Brain microvascular endothelial cell (primary cell): ENCODE measurements at places on chromosomes 2 and 18.
A peak's percentile ranks its signal among the peaks of the same experiment; 100 is the strongest.

DNA sequence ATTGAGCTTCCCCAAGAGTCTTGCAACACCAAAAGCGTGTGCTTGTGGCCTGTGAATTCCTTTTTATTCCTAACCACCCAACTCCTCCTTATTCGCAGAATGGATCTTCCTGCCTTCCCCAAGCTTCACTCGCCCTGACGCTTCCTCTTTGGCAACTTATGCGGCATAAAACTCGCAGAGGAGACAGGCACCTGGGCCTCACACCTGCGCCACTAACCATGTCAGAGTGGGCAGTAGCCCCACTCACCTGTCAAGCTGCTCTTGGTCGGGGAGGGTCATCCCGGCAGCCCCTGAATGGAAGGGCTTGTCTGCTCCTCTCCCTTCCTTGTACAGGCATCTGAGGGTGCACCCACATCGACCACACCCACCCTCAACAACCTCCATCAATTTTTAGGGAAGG, 106.9 kb upstream of the GPC1 start:
- no peak for DNase-seq

GRCh38 chr2:153386481-153386897, 92.1 kb downstream of the RPRM start:
- DNase-seq: no peak

- no peak for DNase-seq
Observed at GRCh38 chr18:78871618-78872017, 108.0 kb upstream of the SALL3 start.

DNA sequence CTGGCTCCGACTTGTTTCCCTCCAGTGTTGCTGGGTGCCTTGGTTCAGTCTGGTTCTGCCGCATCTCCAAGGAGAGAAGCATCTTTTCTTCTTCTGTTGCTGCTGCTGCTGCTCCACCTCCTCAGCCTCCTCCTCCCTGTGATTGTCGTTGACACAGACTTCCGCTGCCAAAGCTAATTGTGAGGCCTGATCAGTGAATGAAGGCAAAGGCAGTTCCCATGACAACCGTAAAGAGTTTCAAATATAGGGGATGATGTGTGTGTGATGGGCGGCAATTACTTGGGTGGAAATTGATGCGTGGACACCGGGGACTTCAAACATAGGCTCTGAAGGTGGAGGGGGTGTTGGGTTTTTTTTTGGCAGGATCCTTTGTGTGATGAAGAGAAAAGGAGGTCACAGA, 13.7 kb downstream of the TET3 start:
- no peak for DNase-seq

DNA sequence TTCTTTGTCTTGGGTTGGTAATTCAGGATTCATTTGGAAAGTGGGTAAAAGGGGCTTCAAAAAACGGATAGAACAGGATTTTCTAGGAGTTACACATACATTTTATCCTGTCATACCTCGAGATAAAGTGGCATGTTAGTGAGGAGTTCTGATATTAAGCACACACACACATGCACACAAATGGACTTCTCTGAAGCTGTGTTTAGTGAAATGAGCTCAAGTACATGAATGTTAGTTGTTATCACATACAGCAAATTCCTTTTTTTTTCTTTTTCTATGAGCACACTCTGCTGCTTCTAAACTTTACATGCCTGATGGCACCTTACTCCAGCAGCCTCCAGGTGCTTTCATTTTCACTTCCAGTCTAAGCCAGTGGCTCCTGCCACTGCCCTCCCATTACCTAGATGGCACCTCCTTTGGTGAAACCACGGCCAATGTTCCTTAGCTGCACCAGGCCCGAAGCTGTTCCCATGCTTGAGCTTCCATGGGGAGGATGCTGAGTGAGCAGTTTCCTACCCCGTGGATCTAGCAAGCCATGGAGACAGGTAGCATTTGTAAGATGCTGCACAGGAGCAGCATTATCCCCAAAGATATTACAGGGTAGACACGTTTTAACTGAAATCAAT, 49.7 kb downstream of the STAT1 start:
- no peak for DNase-seq

DNA sequence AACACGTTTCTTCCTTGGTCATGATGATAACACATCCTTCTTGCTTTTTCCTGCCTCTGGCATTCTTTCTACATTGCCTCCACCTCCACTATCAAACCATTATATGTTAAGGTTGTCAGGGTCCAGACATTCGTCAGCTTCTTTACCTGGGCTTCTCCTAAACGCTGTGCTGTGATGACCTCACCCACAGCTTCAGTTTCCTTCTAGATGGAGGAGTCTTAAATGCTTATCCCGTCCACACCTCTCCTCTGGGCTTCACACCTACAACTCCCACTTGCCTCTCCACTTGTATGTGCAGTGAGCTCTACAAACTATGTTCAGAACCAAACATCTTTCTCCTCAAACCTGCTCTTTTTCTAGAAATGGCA, 666 bp upstream of the STAT1 start:
- DNase-seq: no peak

GRCh38 chr18:44700652-44701051, 20.0 kb downstream of the SETBP1 start:
- DNase-seq: peak; percentile 33
